Activated naive CD8-positive, alpha-beta T cell treated with anti-CD3 and anti-CD28 coated beads, Interleukin-2, amount 50 U/mL, for 16 hours (primary cell): ENCODE measurements at places on chromosomes 4 and X.

GRCh38 chrX:19745077-19745476 is 142.3 kb downstream of the SH3KBP1 start:
- DNase-seq: no peak

DNA sequence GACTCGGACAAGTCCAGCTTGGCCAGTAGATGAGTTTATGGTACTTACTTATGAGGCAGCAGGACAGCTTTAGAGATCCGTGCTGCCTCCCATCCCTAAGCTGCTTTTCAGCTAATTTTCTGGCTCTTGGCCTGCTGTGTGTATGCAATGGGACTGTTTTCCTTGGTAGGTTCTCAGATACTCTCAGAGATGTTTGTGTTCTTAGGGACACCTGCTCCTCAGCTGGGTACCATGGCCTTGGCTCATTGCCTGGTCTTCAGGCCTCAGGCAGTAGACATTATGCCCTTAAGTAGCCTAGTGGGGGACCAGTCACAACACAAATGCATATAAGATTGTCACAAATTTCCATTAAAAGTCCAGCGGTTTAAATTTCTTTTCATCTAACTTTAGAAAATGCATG is 688.0 kb downstream of the PCDH7 start:
- DNase-seq: no peak

- peak; percentile 61 for DNase-seq
Measured at GRCh38 chr4:113682730-113683537, 78.6 kb downstream of the CAMK2D start.

GRCh38 chr4:107685740-107686139 is 34.3 kb downstream of the PAPSS1 start:
- DNase-seq: no peak

GRCh38 chr4:47031751-47032404 is 511 bp downstream of the GABRB1 start:
- DNase-seq: no peak

- DNase-seq: no peak
Measured at GRCh38 chr4:111905511-111905910, 239.7 kb upstream of the FAM241A start.

GRCh38 chrX:52424656-52425055 is 55.8 kb downstream of the XAGE2 start:
- no peak for DNase-seq

GRCh38 chrX:46617906-46618305 is 44.3 kb downstream of the CHST7 start:
- no peak for DNase-seq

GRCh38 chr4:55439023-55439422 is 43.3 kb downstream of the TMEM165 start:
- no peak for DNase-seq

GRCh38 chr4:144342949-144343760 is 202.6 kb upstream of the GYPA start:
- no peak for DNase-seq

DNA sequence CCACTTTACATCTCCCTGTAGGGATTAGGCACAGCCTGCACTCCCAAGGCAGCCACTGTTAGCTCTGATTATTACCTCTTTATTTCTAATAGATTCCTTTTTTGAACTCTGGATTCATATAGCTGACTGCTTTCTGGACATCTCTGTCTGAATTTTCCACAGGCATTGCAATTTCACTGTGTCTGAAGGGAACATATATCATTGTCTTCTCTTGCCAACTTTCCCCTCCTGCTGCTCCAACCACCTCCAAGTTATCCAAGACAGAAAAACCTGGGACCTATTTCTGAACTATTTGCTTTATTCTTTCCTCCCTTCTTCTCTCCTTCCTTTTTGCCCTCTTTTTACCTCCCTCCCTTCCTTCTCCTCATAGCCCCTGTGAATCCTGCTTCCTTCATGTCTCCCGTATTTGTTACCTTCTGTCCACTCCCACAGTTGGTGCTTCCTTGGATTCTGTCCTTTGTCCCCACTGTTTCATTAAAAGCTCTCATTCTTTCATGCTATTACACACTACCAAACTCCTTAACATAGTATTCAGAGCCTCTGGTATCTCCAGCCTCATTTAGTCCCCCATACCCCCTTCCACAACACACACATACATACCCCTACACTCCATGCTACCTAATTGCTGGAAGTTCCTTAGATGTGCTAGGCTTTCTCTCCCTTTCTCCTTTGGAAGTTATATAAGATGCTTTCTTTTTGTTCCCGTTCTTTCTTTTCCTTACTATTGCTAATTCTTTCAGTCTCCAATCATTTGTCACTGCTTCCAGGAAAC is 34.7 kb downstream of the FGF2 start:
- DNase-seq: no peak

DNA sequence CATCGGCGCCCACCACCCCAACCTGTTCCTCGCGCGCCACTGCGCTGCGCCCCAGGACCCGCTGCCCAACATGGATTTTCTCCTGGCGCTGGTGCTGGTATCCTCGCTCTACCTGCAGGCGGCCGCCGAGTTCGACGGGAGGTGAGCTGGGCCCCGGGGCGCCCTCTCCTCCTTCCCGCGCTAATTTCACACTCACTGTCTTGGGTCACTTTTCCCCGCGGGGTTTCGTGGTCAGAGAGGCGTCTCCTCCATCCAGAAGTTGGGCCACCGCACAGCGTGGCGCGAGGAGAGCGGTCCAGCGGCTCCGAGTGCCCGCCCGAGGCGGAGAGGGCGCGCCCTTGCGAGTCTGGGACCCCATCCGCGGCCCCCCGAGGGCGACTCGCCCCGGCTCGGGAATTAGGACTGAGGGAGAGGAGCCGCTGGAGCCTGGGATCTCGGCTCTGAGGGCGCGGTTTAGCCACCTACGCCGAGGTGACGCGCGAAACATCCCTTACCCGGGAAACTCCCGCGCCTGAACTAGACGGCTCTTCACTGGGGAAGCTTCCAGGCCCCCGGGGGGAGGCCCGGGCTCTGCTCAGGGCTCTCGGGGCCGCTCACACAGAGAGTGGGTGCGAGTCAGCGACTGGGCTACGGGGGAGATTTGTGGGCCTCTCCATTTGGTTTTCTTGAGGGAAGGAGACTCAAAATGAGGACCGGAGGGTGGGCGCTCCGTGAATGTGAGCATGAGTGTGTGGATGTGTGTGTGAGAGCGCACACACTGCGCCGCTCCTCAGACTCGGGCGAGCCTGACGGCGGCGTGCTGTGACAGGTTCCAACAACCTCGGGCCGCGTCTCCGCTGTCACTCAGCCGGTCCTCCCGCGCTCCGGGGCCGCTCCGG is 551 bp downstream of the NPNT start:
- no peak for DNase-seq

DNA sequence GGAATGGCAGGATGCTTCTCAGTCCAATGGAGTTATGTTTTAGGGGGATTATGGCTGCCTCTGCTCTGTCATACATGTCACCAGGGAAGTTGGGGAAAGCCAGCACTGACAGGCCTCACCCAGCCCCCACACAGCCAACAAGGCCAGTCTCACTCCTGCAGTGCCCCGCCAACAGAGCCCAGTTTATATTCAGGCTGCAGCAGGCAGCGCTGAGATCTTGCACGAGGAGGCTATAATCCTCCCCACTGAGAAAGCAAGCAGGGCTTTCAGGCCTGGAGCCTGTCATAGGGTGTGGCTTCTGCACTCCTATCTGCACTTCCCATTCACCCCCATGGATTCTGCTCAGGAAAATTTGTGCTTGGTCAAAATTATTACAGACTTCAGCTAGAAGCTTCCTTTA is 25.1 kb downstream of the ADAD1 start:
- DNase-seq: no peak

DNA sequence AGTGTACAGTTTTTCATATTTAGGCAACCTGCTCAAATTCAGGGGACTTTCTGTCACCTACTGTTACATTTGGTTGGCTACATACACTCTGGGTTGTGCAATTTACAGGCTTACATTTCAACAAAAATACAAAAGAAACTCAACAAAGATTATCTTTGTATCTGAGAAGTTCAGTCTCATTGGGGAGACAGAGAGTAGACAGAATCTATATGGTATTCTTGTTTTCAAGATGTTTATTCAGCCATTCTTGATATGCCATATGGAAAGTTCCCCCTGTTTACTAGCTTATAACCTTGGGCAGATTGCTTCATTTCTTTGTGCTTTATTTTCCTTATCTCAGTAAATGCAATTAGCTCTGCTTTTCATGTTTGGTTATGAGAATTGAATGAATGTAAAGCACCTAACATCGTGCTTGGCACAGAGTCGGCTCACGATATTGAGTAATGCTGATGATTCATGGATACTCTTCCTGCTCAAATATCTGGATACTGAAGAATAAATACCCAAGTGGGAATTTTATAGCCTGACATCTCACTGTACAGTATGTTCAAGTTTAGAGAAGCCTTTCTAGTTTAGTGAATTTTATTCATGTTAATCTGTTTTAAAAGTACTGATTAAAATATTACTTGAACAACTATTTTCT is 96.5 kb upstream of the PACRGL start:
- DNase-seq: no peak

DNA sequence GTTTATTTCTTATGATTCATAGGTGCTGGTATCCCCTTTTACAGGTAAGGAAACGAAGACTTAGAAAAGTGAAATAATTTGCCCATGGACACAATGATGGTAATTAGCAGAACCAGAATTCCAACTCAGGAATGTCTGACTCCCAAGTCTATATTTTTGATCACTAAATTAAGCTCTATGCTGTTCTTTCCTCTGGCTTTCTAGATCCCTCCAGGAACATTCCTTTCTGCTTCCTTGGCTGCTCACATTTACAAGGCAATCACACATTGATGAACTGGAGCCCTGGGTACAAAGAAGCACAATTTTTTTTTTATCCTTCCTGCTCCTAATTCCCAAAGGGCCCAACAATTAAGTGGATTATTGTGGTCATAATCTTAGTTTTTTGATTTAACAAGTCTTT is 7.0 kb upstream of the CDKN2AIP start:
- no peak for DNase-seq

- DNase-seq: no peak
Measured at GRCh38 chr4:169305651-169306050, 34.9 kb upstream of the SH3RF1 start.

- DNase-seq: no peak
Measured at GRCh38 chr4:26490111-26490959, at the start of gene CCKAR. TSS of gene CCKAR (minus strand) at chr4:26490484. CDS start at chr4:26490267, 217 bp downstream.

GRCh38 chrX:17412692-17413091 is 37.7 kb downstream of the NHS start:
- no peak for DNase-seq

- no peak for DNase-seq
Measured at GRCh38 chr4:26126143-26126718, 194.6 kb upstream of the RBPJ start.

GRCh38 chr4:8919651-8920288 is 48.1 kb upstream of the HMX1 start:
- DNase-seq: no peak

GRCh38 chrX:40496728-40497127 is 84.0 kb upstream of the ATP6AP2 start:
- DNase-seq: no peak

- no peak for DNase-seq
Measured at GRCh38 chrX:42460706-42461105, 317.3 kb downstream of the PPP1R2C start.

DNA sequence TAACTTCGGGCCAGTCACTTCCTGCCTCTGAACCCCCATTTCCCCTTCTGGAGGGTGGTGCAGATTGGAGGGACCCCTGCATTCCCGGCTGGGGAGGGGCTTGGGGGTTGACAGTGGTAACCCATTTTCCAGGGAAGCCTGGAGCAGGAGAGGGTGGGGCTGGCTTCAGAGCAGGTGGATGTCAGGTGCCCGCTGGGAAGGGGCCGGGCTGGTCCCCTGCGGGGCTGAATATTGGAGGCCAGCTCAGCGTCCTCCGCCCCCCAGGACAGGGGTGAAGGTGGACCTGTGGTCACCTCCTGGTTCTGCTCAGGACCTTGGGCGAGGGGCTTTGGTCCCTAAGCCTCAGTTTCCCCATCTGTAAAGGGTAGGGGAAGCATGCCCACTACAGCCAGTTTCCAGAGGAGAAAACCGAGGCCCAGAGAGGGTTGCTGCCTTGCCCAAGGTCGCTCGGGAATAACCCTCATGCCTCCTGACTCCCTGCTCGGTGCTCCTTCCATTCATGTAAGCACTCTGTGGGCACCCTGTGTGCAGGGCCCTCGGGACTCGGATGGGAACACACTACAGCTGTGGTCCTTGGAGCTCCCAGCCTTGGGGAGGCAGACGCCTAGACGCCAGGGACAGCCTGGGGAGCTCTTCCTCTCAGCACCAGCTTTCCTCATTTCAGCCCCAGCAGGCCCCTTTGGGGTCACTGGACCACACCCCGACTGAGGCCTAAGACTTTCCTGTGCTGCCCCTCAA is 683 bp downstream of the MAN2B2 start:
- DNase-seq: no peak

DNA sequence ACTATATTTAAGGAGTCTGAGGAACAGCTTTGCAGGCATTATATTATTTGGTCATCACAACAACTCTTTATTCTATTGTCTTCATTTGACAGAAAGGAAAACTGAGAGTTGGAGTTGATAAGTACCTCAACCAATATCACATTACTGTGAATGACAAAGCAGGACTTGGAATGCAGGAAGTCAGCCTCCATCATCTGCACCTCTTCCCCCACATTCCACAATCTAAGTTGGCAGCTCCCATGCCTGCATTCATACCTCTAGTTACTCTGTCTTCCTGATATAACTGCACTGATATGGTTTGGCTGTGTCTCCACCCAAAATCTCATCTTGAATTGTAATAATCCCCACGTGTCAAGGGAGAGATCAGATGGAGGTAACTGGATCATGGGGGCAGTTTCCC is 356.7 kb downstream of the GALNTL6 start:
- no peak for DNase-seq

GRCh38 chrX:111507933-111508332 is 3.5 kb upstream of the SERTM2 start:
- DNase-seq: no peak

DNA sequence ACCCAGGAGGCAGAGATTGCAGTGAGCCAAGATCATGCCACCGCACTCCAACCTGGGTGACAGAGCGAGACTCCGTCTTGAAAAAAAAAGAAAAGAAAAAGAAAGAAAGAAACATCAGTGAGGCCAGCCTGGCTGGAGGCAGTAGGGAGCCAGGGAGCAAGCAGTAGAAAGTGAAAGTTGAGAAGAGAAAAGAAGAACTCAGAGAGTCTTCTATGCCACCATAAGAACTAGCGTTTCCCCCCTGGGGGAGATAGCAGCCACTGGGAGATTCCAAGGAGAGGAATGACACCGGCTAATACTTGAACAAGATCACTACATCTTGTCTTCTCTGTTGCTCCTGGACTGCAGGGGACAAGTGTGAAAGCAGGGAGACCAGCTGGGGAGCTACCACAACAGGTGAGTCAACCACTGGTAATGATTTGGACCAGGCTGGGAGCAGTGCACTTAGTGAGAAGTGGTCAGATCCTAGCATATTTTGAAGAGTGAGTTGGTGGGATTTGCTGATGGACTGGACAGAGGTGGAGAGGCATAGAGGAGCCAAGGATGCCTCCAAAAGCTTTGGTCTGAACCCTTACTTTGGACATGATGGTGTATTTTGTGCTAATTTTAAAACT is 33.4 kb downstream of the SLC2A9 start:
- DNase-seq: no peak

GRCh38 chr4:154462081-154462810 is 29.4 kb downstream of the DCHS2 start:
- DNase-seq: no peak
